Stimulated activated CD4-positive, alpha-beta T cell treated with anti-CD3 and anti-CD28 coated beads, Interleukin-1b, Interleukin-23, amount 100 ng/mL, for 1 hour (primary cell): ENCODE measurements at places on chromosomes 6 and 20.

DNA sequence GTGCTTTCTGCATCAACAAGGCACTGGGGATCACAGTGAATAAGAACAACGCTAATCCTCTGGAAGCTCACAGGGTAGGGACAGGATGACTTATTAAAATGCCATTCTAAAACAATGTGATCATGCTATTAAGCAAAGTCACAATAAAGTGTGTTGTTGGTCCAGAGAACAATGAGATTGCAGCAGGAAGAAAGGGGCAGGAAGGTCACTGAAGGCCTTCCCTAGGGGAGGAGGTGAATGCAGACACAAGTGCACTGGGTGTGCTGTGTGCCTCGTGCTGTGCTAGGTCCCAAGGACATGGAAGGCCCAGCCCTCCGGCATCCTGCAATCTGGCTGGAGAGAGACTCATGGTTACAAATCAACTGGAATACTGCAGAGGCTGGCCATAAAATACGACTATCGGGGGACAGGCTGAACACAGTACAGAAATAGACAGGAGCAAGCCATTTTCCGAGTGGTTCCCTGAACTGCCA lies 55.7 kb downstream of the LYRM4 start:
- no peak for DNase-seq

DNA sequence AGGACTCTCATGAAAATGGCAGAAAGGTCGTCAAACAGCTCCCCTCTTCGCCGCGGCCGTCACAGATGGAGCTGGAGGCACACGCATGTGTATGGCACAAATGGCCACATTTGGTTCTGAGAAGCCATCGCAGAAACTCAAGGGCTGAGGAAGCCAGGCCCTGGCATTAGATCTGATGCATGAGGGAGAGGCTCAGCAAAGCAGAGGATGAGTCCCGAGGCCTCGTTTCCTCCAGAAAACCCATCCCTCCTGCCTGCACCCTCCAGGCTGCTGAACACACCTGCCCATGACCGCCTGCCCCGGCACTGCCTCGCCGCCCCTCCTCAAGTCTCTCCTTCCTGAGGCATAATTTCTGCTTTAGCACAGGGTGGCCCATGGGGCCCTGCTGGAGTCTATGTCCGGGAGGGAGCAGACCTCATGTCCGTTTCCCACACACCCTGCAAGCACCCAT lies 240.3 kb downstream of the DLL1 start:
- no peak for DNase-seq

GRCh38 chr20:655726-656624 lies 3.0 kb upstream of the SRXN1 start:
- DNase-seq = no peak

DNA sequence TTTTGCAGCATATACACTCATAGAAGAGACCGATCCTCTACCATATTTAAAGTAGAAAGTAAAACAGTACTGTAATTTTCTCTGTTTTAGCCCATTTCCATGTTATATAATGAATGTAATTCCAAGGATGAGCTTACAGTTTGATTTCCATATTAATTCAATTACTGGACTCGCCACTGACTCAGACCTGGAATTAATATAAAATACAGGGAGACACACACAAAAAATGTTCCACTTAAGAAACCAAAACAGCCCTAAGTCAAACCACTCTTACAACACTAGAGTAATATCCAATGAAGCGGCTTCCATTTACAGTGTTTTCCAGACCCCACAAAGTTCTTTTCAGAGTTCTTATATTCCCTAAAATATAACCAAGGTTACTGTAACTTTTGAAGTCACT lies 110.6 kb downstream of the BACH2 start:
- no peak for DNase-seq

- DNase-seq = no peak
These were observed 116.2 kb upstream of the STMND1 start for GRCh38 chr6:16985513-16986284.
